ENCODE measurements at places on chromosomes 6 and 20.

GRCh38 chr6:27133281-27134227 is 113.9 kb upstream of the PRSS16 start:
- no peaks in the 10 kb centered on the region for H3K36me3 ChIP-seq
- peaks cover 23% of the 10 kb centered on the region for H3K4me1 ChIP-seq
- H3K27me3 ChIP-seq, result no peaks in the 10 kb centered on the region
- DNase-seq, result no peak

GRCh38 chr6:25564943-25565342 is 87.1 kb upstream of the SCGN start:
- no peak overlapping the region for H3K4me3 ChIP-seq
- no peaks in the 10 kb centered on the region for H3K36me3 ChIP-seq
- no peaks in the 10 kb centered on the region for H3K4me1 ChIP-seq
- no peaks in the 10 kb centered on the region for H3K27me3 ChIP-seq
- no peak for DNase-seq
- H3K27ac ChIP-seq, result no peak overlapping the region

DNA sequence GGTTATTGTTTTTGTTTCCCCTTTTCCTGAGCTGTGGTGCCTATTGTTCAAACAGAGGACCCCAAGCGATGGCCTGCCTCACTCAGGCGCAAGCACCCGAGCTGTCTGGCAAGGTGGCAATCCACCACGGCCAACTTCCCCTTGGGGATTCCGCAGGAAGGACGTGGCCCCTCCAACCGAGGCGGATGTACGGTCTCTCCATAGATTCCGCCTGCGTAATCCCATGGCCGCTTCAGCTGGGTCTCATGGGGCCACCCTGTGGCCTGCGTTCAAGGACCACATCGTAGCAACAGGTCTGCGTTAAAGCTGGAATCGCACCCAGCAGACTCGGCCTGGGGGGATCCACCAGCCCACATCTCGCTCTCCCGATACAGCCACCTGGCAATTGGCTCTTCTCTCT is 79.9 kb downstream of the CEBPB start:
- H3K4me1 ChIP-seq, result peaks cover 39% of the 10 kb centered on the region
- no peak overlapping the region for H3K4me3 ChIP-seq
- no peaks in the 10 kb centered on the region for H3K27me3 ChIP-seq
- H3K27ac ChIP-seq, result no peak overlapping the region
- DNase-seq, result no peak

GRCh38 chr20:44345147-44345546 is 8.3 kb downstream of the R3HDML start:
- H3K36me3 ChIP-seq, result no peaks in the 10 kb centered on the region
- H3K4me3 ChIP-seq, result no peak overlapping the region
- DNase-seq, result no peak
- H3K4me1 ChIP-seq, result no peaks in the 10 kb centered on the region
- no peaks in the 10 kb centered on the region for H3K27me3 ChIP-seq

DNA sequence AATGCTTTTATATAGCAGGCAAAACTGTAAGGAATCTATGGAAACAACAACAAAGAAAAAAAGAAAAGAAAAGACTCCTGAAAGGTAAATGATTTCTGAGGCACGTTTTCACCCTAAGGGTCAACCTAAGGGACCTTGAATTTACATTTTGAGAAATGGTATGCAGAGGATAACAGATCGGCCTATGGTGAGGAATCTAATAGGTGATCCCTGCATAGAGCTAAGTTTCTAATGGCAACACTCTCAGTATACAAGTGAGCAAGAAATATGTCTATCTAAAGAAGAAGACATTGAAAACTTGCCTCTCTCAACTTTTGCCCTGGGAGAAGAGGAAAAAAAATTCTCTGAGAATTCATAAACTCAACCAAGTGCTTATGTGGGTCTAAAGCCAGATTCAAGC is 18.9 kb upstream of the AKAP7 start:
- H3K27me3 ChIP-seq, result no peaks in the 10 kb centered on the region
- DNase-seq, result no peak
- H3K4me3 ChIP-seq, result no peak overlapping the region

- H3K27me3 ChIP-seq, result peaks cover 8% of the 10 kb centered on the region
- no peak for DNase-seq
- H3K4me1 ChIP-seq, result peaks cover 13% of the 10 kb centered on the region
Observed at GRCh38 chr20:38892091-38892981, 33.9 kb upstream of the FAM83D start.

GRCh38 chr20:63586797-63587196 is 12.8 kb upstream of the HELZ2 start:
- no peak for DNase-seq
- no peak overlapping the region for H3K4me3 ChIP-seq
- H3K27me3 ChIP-seq, result no peaks in the 10 kb centered on the region
- peaks cover 32% of the 10 kb centered on the region for H3K36me3 ChIP-seq
- no peaks in the 10 kb centered on the region for H3K4me1 ChIP-seq
- no peak overlapping the region for H3K27ac ChIP-seq

- no peaks in the 10 kb centered on the region for H3K27me3 ChIP-seq
- H3K4me1 ChIP-seq, result peaks cover 16% of the 10 kb centered on the region
- no peaks in the 10 kb centered on the region for H3K36me3 ChIP-seq
- peak overlapping the region; percentile 27 for H3K27ac ChIP-seq
- DNase-seq, result no peak
Observed at GRCh38 chr6:79453558-79454042, 83.6 kb downstream of the LCA5 start.

DNA sequence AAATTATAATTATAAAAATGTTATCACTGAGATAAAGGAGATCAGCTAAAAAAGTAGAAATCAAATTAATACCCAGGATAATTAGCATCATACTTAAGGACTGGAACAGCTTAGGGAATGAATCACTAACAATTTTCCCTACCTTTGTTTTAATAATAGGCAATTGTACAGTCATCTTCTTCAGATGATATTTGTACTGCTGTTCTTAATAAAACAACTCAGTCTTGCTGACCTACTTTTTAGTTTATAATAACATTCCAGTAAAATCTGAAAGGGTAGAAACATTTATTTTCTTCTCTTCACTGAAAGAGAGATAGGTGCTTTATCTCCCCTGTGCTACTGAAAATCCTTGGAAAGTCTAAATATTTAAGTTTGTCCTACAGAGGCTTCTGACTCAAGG is 271.2 kb upstream of the THEMIS start:
- H3K27me3 ChIP-seq, result no peaks in the 10 kb centered on the region
- DNase-seq, result no peak
- no peak overlapping the region for H3K27ac ChIP-seq
- H3K4me1 ChIP-seq, result no peaks in the 10 kb centered on the region
- no peak overlapping the region for H3K4me3 ChIP-seq
- no peaks in the 10 kb centered on the region for H3K36me3 ChIP-seq

DNA sequence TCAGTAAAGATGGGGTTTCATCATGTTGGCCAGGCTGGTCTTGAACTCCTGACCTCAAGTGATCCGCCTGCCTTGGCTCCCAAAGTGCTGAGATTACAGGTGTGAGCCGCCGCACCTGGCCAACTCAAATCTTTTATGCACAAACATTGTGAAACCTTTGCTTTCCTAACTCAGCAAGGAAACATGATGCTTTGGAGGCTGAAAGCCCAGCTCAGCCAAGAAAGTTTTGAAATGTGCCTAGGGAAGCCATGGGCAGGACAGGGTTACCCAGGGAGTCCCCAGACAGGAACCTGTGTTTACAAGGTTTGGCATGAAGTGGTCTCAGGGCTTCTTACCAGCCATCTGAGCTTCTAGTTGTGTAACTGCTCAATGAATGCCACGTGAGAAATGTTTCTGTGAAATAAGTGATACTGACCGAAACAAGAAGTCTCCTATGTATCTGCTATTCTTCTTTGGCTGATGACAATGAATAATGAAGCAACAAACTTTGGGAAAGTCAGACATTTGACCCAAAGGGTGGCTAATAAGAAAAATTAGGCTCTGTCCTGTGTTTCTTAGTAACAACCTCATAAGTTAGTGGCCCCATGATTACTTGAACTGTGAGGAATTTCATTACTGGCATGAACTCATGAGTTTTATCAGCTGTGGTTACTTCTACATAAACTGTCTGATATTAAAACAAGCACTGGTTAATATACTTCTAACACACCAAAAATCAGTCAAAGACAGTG is 163.5 kb downstream of the KIF6 start:
- H3K4me3 ChIP-seq, result no peak overlapping the region
- no peak for DNase-seq
- no peaks in the 10 kb centered on the region for H3K27me3 ChIP-seq
- H3K36me3 ChIP-seq, result no peaks in the 10 kb centered on the region
- H3K27ac ChIP-seq, result no peak overlapping the region

- H3K27ac ChIP-seq, result peak overlapping the region; percentile 39
- peaks cover 24% of the 10 kb centered on the region for H3K4me1 ChIP-seq
- DNase-seq, result no peak
- H3K27me3 ChIP-seq, result no peaks in the 10 kb centered on the region
Observed at GRCh38 chr20:44549123-44549522, 27.3 kb upstream of the SERINC3 start.

DNA sequence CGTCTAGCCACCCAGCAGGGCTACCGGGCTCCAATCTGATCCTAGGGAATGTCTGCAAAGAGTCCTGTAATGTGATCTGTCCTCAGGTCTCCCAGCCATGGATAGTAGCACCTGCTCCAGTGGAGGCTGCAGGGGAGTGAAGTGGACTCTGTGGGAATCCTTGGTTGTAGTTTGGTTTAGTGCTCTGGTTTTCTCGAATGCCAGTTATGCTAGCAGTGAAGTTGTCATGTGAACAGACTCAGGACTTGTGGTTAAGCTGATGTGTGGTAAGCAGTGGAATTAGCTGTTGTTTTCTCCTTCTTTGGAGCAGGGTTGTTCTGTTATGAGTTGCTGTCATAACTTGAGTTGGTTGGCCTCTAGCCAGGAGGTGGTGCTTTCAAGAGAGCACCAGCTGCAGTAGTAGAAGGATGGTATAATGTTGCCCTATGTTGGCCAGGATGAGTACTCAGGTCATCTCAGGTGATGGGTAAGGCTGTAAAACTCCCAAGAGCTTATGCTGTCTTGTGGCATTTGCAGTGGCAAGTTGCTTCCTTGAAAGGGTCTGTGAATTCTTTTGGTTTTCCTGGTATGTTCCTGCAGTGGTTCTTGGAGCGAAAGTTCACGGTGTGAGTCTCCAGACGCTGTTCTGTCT is 390.2 kb downstream of the UTRN start:
- no peaks in the 10 kb centered on the region for H3K36me3 ChIP-seq
- no peak for DNase-seq
- H3K27ac ChIP-seq, result no peak overlapping the region
- no peak overlapping the region for H3K4me3 ChIP-seq

GRCh38 chr6:134882426-134883038 is 67.4 kb downstream of the ALDH8A1 start:
- H3K4me3 ChIP-seq, result no peak overlapping the region
- no peaks in the 10 kb centered on the region for H3K36me3 ChIP-seq
- peaks cover 12% of the 10 kb centered on the region for H3K4me1 ChIP-seq
- DNase-seq, result peak; percentile 83
- H3K27me3 ChIP-seq, result no peaks in the 10 kb centered on the region
- H3K27ac ChIP-seq, result no peak overlapping the region

- H3K4me1 ChIP-seq, result no peaks in the 10 kb centered on the region
- no peak overlapping the region for H3K27ac ChIP-seq
- H3K36me3 ChIP-seq, result no peaks in the 10 kb centered on the region
- DNase-seq, result no peak
- H3K4me3 ChIP-seq, result no peak overlapping the region
- H3K27me3 ChIP-seq, result no peaks in the 10 kb centered on the region
Observed at GRCh38 chr6:7004581-7005297, 103.0 kb upstream of the RREB1 start.

DNA sequence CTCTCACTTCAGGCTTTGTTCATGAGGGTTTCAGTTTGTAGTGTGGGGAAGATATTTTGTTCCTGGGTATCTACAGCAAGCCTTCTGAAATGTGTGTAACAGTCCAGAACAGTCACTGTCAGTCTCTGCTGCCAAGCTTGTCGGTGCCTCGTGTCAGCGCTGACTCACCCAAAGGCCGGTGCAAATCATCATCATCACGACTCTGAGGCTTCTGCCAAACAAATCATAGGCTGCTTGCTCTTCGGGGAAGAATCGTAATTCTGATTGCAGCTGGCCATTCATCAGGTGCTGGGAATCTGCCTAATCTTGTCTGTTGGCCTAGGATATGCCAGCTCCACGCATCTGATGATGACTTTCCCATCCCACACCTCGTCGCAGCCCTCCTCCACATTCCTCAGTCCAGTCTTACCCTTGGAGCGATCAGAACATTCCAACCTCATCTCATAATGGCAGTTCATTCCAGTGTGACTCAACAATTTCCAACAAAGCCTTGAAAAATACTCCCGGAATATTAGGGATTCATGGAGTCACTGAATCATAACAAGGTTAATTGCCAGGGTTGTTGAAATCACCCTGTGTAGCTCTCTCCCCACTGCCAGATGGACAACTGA is 40.9 kb downstream of the ALDH8A1 start:
- peaks cover 18% of the 10 kb centered on the region for H3K4me1 ChIP-seq
- no peaks in the 10 kb centered on the region for H3K27me3 ChIP-seq
- peak overlapping the region; percentile 76 for H3K27ac ChIP-seq
- DNase-seq, result no peak
- no peak overlapping the region for H3K4me3 ChIP-seq

DNA sequence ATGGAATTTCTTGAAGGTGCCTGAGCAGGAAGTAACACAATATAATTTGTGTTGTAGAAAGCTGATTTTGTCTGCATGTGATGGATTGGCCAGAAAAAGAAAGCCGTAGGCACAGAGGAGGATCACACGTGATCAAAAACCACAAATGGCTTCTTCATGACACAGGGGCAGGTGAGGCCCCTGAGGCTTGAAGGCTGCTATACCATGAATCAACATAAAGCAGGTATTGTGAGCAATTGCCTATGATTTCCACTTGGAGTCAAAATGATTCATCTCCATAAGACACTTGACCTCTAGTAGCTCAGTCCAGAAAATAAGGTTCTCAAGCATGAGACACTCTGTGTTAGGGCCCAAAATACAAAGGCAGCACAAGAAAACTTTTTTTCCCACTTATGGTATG is 42.4 kb upstream of the EYA4 start:
- H3K4me3 ChIP-seq, result no peak overlapping the region
- no peak for DNase-seq
- H3K27ac ChIP-seq, result no peak overlapping the region
- H3K27me3 ChIP-seq, result no peaks in the 10 kb centered on the region
- H3K36me3 ChIP-seq, result no peaks in the 10 kb centered on the region

DNA sequence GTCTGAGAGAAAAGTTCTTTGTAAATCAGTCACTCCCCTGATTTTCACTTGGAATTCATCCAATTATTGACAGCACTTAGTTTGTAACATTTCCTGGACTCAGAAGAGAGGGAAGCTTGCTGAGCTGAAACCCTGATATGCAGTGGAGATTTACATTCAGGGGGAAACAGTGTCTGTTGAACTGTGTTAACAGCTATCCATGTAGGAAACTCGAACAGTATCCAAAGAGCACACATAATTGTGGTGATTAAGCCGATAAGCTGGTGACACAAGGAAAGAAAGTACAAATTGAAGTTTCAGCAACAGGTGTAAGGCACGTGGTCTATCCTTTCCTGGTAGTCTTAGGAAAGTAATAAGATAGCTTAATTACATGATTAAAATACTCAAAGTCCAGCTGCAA is 78.1 kb upstream of the FLRT3 start:
- no peak for DNase-seq
- no peaks in the 10 kb centered on the region for H3K27me3 ChIP-seq
- no peaks in the 10 kb centered on the region for H3K36me3 ChIP-seq
- no peak overlapping the region for H3K4me3 ChIP-seq

Data from suprapubic skin (tissue), 4 donors.